ENCODE measurements at places on chromosomes 4 and X. TPM values are rescaled to one million over a fixed set of nuclear protein-coding genes. Genes with fewer than 3 reads are reported as not detected.

DNA sequence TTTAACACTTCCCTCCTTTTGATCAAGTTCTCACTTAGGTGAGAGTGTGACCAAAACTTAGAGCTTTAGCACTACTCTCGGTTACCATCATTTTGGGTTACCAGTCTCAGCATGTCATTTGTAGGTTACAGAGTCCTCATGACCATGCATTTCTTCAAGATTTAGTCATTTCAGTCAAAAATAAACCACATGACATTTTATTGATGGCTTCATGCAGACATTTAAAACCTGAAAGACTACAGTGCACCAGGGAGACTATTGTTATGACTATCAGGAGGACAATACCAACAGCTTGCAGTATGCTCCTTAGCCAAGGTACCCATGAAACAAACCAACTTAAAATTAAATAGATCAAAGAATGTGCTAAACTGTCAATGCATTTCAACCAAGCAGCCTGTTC lies 498.1 kb upstream of the FSTL5 start:
- no peak overlapping the region for H3K27ac ChIP-seq
- H3K4me3 ChIP-seq = no peak overlapping the region
- no peaks in the 10 kb centered on the region for H3K36me3 ChIP-seq
- H3K27me3 ChIP-seq = no peaks in the 10 kb centered on the region

DNA sequence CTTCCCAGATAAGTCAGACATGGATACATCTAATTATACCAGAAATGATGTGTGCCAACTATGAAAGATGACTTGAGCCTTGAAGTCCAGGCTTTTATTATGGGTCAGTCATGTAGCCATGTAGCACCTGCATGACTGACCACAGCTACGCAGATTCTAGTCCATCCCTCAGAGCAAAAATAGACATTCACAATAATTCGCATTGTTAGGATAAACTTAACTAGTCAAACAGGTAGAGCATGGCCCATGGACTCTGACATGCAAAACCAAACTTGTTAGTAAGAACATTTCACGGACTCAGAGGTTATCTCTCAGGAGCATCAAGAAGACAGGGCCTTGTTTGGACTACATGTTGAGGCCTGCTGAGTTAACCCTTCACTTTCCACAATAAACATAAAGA lies 132.6 kb downstream of the PWWP3B start:
- no peaks in the 10 kb centered on the region for H3K27me3 ChIP-seq
- DNase-seq = no peak
- H3K36me3 ChIP-seq = no peaks in the 10 kb centered on the region
- no peaks in the 10 kb centered on the region for H3K4me1 ChIP-seq
- no peak overlapping the region for H3K27ac ChIP-seq

DNA sequence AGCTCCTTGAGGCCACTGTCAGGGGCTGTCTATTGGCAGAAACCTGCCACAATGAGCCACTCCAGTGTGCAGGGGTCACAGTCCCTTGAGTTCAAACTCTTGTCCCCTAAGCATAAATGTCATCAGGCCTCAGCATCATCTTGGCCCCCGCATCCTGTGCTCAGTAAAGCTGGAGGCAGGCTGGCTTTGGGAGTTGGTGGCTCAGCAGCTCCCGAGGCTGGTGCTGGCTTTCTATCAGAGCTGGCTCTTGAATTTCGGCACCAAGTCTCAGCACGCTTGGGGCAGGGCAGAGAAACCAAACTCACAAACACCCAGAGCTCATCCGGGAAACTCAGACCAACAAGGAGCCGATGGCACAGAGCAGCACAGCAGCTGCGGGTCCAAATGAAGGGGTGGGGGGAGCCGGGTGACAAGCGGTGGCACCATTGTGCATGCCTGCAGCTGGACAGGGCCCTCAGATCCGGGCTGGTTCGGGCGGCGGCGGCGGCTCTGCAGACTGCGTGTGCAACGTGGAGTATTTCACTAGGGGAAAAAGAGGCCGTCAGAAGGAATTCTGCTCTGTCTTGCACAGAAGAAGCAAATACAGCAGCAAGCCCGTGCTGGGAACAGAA lies 75.5 kb downstream of the MTMR1 start:
- no peak overlapping the region for H3K27ac ChIP-seq
- H3K36me3 ChIP-seq = no peaks in the 10 kb centered on the region
- DNase-seq = no peak

DNA sequence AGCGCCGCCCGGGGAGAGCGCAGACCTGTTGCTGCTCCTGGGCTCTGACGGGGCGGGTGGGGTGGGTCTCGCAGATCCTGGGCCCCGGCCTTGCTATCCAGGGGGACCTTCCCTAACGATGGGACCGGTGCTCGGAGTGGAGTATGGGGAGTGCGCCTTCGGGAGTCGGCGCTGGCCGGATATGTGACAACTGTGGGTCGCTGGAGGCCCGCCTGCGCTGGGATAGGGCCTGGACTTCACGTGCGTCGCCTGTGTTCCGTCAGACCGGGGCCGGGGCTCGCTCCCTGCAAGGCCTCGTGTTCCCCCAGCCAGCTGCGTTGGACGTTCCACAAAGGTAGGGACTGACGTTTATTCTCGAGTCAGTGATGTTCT lies 1.3 kb downstream of the TBL1X start:
- peaks cover 43% of the 10 kb centered on the region for H3K4me1 ChIP-seq
- peaks cover 8% of the 10 kb centered on the region for H3K36me3 ChIP-seq
- peak; percentile 32 for DNase-seq
- peak overlapping the region; percentile 73 for H3K4me3 ChIP-seq
- H3K27me3 ChIP-seq = no peaks in the 10 kb centered on the region

DNA sequence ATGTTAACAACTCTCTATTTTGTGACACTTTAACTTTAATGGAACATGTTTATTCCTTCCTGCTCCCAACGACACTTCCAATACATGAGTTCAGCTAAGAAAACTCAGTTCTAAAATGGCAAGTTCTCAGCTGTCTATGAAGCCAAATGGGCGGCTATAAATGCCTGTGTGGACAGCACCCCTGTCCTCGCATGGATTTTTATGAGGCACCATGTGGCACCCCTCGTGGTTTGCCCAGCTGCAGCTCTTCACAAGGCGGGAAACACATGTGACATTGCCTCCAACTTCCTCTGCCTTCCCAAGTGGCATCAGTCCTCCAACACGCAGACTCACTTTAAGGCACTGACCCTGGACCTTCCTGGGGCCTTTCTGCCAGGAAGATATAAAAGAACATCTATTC lies 48.0 kb downstream of the SH3RF1 start:
- peaks cover 2% of the 10 kb centered on the region for H3K27me3 ChIP-seq
- no peak overlapping the region for H3K27ac ChIP-seq
- no peak for DNase-seq
- H3K36me3 ChIP-seq = no peaks in the 10 kb centered on the region

DNA sequence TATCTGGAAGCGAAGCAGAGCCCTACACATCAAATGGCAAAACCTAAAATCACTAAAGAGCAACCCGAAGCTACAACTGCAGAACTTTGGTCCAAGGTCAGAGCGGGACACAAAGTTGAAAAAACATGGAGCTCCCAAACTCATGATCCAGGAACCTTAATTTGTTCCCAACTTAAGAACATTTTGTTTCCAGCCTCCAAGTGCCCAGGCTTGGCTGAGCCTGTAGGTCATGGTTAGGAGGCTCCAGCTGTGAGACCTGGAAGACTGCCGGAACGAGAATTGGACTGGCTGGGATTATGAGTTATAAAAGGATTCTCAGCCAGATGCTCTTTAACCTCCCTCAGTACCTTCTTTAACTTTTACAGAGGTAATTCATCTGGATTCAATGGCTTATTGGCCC lies 349.1 kb upstream of the DDX53 start:
- no peaks in the 10 kb centered on the region for H3K4me1 ChIP-seq
- H3K27me3 ChIP-seq = no peaks in the 10 kb centered on the region
- DNase-seq = no peak
- no peak overlapping the region for H3K27ac ChIP-seq
- H3K4me3 ChIP-seq = no peak overlapping the region

DNA sequence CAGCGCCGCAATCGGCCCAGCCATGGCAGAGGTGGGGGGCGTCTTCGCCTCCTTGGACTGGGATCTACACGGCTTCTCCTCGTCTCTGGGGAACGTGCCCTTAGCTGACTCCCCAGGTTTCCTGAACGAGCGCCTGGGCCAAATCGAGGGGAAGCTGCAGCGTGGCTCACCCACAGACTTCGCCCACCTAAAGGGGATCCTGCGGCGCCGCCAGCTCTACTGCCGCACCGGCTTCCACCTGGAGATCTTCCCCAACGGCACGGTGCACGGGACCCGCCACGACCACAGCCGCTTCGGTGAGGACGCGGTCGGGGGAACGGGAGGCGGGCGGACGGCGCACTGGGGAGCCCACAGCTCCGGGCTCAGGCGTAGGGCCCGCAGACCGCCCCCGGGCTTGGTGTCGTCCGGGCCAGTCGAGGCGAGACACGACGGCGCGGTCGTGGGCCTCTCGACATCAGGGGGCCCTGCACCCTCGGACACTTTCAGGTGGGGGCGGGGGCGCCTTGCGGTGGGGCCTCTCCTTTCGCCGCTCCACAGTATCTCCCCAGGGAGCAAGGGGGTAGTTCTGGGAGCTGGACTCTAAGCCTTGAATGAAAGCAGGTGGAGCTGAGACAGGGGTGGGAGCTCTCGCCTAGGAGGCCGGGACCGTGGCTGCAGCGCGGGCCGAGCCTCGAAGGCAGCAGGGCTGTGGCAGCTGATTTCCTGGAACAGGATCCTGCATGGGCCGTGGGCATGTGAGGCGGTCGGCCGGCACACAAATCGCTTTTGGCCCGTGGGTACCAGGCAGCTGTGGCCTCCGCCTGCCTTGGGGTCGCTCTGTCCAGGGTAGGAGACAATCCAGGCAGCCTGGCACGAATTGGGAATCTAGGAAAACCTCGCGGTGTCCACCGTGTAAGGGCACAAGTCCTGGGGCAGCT lies 722 bp downstream of the FGF16 start:
- H3K27ac ChIP-seq = no peak overlapping the region
- peaks cover 3% of the 10 kb centered on the region for H3K4me1 ChIP-seq
- DNase-seq = no peak
- no peaks in the 10 kb centered on the region for H3K36me3 ChIP-seq

DNA sequence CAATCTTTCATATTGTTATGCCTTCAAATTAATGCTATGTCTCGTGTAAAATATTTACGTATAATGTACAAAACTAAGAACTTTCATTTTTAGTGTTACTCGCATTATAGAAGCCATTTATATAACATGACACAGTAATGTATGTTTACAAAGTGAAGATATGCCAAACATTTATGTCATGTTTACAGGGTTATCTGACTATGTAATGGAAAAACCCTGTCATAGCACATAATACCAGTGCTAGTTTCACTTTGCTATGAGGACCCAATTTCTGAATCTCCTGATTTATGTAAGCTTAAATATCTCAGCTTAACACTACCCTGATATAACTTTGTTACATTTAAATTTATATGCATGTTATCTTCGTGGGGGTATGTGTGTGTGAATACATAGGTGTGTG lies 233.1 kb downstream of the FAT4 start:
- DNase-seq = no peak
- H3K4me3 ChIP-seq = no peak overlapping the region
- H3K4me1 ChIP-seq = no peaks in the 10 kb centered on the region
- H3K36me3 ChIP-seq = no peaks in the 10 kb centered on the region
- H3K27me3 ChIP-seq = no peaks in the 10 kb centered on the region

GRCh38 chr4:119930546-119930945 lies 136.1 kb downstream of the MAD2L1 start:
- no peak for DNase-seq
- H3K4me3 ChIP-seq = no peak overlapping the region
- H3K27ac ChIP-seq = no peak overlapping the region
- H3K4me1 ChIP-seq = no peaks in the 10 kb centered on the region

DNA sequence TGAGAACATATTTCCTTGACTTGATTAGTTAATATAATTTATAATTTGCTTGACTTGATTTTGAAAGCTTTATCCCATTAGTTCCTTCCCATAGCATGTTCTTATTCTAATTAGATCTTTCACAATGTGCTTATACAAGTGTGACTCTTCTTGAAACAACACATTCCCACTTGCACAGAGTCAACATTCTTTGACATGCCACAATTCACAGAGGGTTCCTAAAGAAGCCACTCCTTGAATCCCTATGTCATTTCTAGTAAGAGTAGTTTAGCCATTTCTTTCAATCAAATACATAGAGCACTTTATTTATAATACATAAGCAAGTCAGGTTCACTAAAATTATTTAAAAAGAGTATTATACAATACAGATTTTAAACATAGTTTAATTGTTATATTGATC lies 228.9 kb upstream of the GRID2 start:
- H3K27me3 ChIP-seq = no peaks in the 10 kb centered on the region
- H3K36me3 ChIP-seq = no peaks in the 10 kb centered on the region

DNA sequence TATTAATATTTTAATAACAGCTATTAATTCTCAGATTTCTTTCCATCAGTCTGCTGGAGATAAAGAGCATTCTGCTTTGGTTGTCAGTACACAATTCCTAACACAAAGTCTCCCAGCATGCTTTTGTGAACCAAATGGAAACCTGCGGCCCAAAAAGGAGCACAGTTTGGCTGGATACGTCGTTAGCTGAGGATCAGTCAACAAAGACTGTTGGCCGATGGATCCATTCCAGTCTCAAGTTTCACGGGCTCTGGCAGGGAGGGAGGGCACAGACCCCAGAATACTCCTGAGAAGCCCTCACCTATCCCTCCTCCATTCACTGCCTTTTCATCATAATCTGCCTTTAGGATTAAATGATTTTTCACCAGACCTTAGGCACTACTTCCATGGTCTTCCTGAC lies 26.3 kb upstream of the PRSS48 start:
- peaks cover 2% of the 10 kb centered on the region for H3K27me3 ChIP-seq
- DNase-seq = no peak
- H3K4me3 ChIP-seq = no peak overlapping the region

GRCh38 chrX:39726771-39727170 lies 371.0 kb downstream of the BCOR start:
- no peaks in the 10 kb centered on the region for H3K36me3 ChIP-seq
- no peaks in the 10 kb centered on the region for H3K27me3 ChIP-seq
- DNase-seq = no peak
- H3K27ac ChIP-seq = no peak overlapping the region
- H3K4me3 ChIP-seq = no peak overlapping the region

DNA sequence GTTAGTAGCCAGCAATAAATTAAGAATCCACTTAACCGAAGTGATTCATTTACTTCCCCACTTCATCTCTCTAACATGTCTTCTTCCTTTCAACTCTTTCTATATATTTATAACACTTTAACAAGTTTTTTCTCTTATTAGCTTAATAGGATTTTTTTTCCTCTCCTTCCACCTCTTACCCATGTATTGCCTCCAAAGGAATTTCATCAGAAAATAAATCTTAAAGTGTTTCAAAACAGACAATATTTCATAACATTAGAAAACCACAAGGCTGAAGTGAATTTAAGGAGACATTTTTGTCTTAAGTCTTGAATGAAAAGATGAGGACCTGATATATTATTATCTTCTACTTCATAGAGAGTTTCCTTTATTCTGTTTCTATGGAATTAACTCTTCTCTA lies 101.5 kb downstream of the PDGFC start:
- H3K27ac ChIP-seq = no peak overlapping the region
- no peaks in the 10 kb centered on the region for H3K4me1 ChIP-seq
- DNase-seq = no peak

Gene ADH7
- not detected for total RNA-seq

Gene CPLX1
- total RNA-seq = 0.37 TPM

Gene DAPP1
- total RNA-seq = 25.8 TPM

Gene PAGE2
- total RNA-seq = not detected

Gene RENBP
- total RNA-seq = 11.3 TPM

Gene ZNF141
- 21.2 TPM for total RNA-seq

Gene UCP1
- not detected for total RNA-seq

Gene CT45A7
- total RNA-seq = not detected

Gene MAGEB1
- total RNA-seq = not detected

Gene ERAS
- total RNA-seq = not detected

Gene CD38
- total RNA-seq = 18.5 TPM

Gene RADX
- total RNA-seq = 13.1 TPM

Gene PDZD4
- total RNA-seq = 0.83 TPM

Data from activated naive CD4-positive, alpha-beta T cell treated with anti-CD3 and anti-CD28 coated beads for 36 hours (primary cell).